NCI-H510A treated with DMSO at 0.1 percent for 48 hours (cell line): ENCODE measurements at places on chromosomes 5 and 9.

DNA sequence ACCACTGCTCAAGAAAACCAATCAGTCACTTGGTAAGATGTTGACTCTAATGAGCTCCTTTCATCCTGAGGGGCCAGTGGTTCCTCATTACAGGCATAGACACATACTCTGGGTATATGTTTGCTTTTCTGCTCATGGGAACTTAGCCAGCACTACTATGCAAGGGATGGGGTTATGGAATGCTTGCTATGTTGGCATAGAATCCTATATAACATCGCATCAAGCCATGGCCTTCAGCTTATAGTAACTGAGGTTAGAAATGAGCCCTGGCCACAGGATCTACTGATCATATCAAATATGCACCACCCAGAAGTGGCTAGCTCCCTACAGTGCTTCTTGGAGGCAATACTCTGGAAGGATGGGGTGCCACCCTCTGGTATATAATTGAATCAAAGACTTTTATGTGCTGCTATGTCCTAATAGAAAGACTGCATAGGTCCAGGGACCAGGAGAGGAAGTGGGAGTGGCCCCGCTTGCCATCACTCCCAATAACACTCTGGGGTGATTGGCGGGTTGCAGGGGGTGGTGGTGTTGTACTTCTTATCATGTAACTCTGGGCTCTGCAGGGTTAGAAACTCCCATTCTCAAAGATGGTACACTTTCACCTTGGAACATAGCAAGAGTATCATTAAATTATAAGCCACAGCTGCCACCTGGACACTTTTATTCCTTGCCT is 70.3 kb downstream of the ZNF366 start:
- no peak for DNase-seq

DNA sequence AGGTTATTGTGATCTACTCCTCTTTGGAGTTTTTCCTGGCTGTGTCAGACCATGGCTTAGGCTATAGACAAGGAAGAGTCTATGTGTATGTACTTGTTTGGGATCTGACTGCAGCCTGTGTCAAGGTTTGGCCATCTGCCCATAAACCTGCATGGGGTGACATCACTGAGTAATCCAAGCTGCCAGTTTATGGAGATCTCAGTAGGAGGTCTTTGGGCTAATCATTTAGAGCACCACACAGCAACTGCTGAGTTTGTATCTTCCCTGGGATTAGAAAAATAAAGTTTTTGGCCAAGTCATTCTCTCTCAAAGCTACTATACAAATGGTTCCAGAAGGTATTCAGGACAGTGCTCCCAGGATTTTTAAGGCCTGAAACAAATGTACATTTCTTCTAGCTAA is 65.5 kb upstream of the HSPB3 start:
- DNase-seq = peak; percentile 56

DNA sequence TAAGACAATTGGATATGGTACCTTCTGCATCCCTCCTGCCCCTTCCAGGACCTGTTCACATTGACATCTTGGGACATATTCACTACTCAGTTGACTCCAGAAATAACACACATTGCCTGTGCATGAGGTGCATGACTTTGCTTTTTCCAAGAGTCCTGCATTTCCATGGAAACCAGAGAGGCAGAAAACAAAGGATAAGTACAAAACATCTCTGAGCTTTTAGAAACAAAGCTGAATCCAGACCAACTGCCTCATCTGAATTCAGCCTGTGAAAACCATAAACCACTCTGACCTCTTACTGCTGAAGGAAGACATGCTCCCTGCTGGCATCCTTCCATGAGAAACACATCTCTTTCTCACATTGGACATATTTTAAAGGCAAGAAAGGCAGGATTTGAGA is 695.1 kb downstream of the TAF11L14 start:
- no peak for DNase-seq

DNA sequence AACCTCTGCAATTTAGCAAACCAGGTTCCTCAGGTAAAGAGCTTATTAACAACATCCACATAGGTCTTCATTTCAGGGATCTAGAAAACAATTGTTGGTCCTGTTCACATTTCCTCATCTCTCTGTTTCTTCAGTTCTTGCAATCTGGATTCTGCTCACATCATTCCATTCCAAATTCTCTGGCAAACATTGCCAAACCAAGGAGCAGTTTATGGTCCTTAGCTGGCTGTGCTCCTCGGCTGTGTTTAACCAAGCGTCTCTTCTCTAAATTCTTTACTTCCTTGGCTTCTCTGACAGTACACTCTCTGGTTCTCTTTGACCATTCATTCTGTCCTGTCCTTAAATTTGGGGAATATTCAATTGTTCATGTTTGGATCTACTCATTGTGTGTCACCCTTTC is 65.8 kb upstream of the RANBP3L start:
- no peak for DNase-seq

DNA sequence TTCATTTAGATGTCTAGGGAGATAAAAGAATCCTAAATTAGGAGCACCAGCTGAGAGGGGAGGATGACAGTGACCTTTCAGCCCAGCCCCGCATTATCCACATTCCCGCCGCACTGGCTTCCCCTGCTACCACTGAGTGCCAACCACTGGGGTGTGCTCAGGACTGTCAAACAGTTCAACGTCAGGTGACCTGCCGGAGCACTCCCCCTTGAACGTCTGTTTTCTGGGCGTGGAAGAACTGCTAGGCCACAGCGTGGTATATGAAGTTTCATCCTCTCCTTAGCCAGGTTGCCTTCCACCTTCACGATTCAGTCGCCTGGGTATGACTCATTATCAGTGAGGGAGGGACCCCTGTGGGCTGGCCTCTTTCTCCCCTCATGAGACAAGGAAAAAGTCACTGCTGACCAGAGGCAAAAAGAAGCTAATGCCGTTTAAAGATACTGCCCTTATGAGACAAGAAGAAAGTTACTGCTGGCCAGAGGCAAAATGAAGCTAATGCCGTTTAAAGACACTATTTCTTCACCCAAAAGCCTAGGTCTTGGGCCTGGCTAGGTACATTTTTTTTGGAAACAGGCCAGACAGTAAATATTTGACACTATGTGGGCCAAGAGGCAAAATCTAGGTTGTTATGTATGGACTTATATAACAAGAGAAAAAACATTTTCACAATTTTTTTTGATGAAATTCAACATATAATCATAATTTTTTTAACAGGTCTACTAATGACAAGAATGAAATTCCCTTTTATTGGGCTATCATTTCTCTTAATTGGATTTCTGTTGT is 4.6 kb downstream of the NMRK1 start:
- no peak for DNase-seq

GRCh38 chr5:96481009-96481786 is 48.1 kb upstream of the PCSK1 start:
- no peak for DNase-seq

GRCh38 chr9:81607593-81608288 is 81.6 kb downstream of the TLE1 start:
- DNase-seq = no peak

DNA sequence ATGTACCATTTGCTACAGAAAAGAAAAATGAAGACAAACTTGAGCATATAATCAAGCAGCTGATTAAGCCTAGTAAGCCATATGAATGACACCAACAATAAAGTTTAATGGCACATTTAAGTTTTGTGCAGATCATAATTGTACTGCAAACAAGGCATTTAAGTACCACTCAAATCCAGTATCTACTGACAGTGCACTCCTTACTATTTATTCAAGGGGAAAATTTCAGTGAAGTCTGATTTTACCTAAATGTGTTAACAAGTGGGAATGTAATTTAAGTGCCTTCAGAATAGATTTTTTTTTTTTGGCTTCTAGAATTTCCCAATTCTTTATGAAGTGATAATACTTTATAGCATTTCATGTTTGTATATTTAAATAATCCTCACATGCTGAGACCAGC is 341.0 kb upstream of the POU5F2 start:
- DNase-seq = peak; percentile 47

DNA sequence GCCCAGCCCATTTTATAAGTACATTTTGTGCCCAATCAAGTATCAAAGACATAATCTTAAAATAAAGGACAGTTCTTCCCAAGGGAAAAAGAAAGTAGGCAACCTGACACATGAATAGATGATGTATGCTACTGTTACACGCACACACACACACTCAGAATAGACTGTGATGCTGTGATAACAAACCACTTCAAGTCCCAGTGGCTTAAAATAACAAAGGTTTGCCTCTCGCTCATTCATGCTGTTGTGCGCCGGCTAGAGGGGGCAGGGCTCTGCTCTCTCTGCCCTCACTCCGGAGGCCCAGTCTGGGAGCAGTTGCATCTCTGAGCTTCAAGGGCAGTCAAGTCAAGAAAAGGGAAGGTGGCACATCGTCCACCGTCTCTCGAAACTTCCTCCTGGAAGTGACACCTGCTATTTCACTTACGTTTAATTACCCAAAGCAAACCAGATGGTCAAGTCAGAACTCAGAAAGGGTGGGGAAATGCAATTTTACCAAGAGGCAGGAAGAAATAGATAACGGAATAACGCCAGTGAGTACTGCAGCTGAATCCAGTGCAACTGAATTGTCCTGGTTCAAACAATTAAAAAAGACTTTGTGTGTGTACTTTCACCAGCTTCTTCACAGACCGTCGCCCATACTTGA is 43.3 kb downstream of the ANKRD33B start:
- peak; percentile 77 for DNase-seq

DNA sequence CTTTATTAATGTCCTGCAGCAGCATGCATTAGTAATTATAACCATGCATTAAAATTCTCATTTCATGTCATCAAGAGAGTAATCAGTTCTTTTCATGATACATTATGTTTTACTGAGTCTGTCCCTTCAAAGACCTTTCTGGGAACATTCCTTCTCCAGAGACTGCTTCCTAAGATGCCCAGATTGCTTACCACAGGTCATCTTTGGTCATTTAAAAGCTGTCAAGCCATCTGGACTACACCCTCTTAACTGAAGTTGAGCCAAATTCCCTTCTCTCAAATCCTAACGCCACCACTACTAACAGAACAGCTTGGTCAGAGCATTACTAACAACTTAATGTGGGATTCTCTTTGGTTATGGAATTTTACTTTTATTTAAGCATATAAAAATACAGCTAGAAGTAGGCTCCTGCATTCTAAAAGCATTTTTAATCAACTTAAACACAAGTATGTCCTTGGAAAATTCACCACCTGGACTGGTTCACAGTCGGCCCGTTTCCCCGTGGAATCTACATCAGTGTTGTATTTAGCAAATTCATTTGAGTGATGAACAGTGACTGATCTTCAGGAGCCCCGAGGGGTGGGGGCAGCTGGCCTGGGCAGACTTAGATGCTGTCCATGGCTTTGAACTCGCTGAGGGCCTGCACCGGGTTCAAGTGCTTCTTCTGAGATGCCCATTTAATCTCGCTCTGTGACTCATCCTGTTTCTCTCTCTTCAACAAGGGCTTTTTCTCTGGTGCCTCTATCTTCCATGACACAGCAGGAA is 92.8 kb upstream of the CCDC112 start:
- no peak for DNase-seq

DNA sequence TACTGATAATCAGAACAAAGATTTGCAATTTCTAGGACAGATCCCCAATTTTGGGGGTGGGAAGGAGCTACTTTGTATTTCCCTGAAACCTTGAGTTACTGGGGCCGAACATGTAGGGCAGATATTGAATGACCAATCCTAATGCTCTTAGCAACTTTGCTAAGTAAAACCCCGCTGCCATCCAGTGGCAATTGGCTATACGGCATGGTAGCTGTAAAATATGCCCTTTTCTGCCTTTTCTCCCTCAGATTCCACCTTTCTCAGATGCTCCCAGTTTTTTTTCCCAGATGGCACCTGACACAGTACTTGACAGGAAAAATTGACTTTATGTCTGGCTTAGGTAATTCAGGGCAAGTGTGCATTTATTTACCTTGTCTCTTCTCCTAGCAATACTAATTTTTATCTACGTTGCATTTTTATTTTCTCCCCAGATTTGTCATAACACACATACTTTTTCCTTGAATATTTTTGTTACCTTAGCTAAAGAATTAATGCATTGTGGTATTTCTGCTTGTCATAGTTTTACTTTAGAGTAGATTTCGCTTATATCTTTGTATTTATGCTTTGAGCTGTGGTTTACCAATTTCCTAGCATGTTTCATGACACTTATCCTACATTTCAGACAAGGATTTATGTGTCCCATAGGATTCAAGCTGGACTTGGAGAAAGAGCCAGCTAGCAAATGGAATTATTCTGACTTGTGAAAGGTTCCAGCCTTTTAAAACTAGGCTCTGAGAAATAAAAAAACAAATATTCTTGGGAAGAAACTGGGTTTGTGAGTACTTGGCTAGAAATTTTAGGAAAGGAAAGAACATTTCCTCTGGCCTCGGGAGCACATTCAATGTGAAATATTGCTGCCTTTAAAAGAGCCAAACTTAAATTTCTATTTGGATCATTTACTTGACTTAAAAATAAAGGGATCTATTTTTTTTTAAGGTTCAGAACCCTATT is 37.4 kb downstream of the PIK3R1 start:
- peak; percentile 31 for DNase-seq

DNA sequence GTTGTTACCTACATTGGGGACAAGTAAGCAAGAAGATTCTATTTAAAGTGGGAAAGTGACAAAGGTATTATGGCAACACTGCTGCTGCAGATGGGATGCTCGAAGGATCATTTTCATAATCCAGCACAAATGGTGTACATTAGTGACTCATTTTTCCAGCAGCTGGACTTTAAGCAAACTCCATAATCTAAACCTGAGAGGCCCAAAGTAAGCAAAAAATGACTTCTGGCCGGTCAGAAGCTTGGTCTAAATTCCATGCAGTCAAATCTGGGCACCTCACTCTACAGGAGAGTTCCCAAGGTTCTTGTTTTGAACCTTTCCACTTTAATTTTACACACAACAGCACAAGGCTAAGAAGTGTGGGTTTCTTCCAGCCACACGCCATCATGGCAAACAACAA is 43.6 kb upstream of the TRAF1 start:
- no peak for DNase-seq

DNA sequence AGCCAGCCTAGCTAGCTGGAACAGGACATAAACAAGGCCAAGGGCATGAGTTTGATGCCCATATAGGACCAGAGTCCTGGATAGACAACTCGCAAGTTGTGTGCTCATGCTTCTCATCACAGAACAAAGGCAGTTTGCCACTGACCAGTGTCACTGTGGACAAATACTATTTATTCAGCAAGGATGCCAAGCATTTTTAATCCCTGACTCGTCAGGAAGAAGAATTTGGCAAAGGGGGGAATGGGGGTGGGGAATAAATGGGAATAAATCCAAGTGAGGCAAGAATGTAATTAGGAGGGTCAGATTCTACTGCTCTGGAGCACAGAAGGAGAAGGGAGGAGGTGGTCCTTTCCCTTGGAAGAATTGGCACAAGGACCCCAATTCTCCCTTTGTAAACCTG is 46.8 kb upstream of the ANKRD55 start:
- no peak for DNase-seq

GRCh38 chr9:93825348-93826115 is 129.6 kb downstream of the BARX1 start:
- no peak for DNase-seq

- no peak for DNase-seq
Measured at GRCh38 chr9:70668751-70669150, 254.3 kb upstream of the KLF9 start.

- DNase-seq = no peak
Measured at GRCh38 chr5:166340039-166340438, 1951.4 kb upstream of the WWC1 start.

- DNase-seq = no peak
Measured at GRCh38 chr5:100553209-100553608, 18.0 kb downstream of the FAM174A start.
